ENCODE measurements at places on chromosomes 7 and 10.

DNA sequence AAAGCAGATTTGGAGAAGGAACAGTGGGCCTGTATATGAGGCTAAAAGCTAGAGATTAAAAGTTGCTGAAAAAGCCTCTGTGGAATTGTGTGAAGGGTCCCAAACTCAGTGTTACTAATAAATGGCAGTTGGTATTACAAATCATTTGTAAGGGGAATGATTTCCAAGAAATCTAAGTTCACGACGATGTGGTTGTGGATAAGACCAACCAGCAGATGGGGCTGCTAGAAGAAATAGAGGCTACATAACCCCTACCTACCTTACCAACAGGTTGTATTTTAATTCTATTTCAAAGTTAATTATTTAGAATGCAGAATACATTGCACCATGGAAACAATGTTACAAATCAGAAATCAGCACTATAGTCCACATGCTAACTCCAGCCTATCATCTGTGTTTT is 377.1 kb downstream of the HPSE2 start:
- DNase-seq: no peak

GRCh38 chr10:100803908-100804307 is 58.5 kb downstream of the PAX2 start:
- DNase-seq: no peak

- DNase-seq: no peak
These were observed 444.7 kb downstream of the IPMK start for GRCh38 chr10:57822965-57823364.

- DNase-seq: no peak
These were observed 80.7 kb upstream of the KIAA1217 start for GRCh38 chr10:24128066-24128730.

DNA sequence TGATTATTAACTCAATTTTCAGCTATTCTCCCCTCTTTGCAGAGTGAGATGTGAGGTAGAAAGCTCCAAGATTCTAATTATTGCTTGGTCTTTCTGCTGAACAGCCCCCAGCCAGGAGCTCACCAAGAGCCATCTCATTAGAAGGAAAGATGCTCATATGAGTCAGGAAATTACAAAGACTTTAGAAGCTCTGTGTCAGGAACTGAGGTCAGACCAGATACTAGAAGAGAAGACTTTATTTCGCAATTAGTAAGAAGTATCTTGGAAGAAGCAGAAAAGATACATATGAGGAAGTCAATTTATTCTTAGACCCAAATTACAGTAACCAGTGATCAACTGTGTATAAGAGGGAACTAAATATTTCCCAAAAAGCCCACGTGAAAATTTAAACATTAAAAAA is 626.9 kb downstream of the ZWINT start:
- DNase-seq: no peak

Measured in stimulated activated CD4-positive, alpha-beta T cell treated with anti-CD3 and anti-CD28 coated beads, Interleukin-1b, Interleukin-23, amount 100 ng/mL, for 1 hour (primary cell).